ENCODE measurements at places on chromosomes 7 and 10.

DNA sequence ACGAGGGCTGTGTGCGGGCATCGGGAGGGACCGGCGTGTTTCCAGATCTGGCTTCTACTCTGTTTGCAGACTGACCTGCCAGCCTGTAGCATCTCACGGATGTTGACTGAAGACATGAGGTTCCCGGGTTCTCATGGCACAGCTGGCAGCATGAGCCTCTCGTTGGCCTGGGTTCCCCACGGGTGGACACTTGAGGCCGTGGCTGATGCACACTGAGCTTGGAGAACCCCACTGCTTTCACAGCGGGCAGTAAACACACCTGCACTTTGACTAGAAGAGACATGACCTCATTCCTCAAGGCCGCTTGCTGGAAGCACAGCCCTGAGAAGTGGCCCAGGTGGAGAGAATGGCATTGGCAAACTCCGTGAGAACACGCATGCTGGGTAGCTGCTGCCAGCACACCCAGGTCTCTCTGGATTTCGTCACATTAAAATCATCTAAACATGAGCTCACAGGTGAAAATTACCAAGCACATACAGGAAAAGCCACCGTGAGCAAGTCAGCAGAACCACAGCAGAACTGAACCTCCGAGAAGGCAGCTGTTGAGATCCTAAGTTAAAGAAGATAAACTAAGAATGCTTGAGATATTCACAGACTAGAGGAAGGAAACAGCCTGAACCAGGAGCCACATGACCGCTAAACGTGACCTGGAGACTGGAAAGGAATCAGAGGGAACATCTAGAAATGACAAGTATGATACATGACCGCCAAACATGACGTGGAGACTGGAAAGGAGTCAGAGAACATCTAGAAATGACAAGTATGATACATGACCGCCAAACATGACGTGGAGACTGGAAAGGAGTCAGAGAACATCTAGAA, 32.5 kb downstream of the BNIP3 start:
- DNase-seq: no peak

DNA sequence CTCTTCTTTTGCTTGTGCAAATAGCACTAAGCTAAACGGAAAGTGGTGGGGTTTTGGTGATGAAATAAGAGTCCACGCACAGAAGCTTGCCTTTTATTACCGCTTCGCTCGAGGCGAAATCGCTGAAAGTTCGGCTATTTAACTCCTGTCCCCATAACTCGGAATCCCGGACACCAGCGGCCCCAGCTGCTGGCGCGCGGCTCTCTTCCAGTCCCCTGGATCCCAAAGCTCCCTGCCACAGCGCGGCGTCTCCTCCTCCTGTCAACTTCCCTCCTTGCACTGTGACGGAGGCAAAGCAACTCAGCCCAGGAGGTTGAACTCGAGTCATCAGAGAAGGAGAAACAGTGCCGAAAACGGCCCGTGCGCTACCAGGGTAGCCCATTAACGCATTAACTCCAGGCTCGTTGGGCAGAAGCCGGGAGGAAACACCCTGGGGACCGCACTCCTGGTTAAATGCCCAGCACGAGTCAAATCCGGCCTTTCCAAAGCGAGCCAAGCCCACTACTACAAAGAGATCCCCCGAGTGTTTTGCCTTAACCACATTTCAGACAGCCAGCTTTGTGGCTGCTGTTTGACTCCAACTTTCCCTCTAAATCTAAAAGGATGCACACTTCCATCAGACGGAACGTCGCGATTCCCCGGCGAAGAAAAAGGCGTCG, 1.3 kb downstream of the SEMA3D start:
- DNase-seq: no peak

DNA sequence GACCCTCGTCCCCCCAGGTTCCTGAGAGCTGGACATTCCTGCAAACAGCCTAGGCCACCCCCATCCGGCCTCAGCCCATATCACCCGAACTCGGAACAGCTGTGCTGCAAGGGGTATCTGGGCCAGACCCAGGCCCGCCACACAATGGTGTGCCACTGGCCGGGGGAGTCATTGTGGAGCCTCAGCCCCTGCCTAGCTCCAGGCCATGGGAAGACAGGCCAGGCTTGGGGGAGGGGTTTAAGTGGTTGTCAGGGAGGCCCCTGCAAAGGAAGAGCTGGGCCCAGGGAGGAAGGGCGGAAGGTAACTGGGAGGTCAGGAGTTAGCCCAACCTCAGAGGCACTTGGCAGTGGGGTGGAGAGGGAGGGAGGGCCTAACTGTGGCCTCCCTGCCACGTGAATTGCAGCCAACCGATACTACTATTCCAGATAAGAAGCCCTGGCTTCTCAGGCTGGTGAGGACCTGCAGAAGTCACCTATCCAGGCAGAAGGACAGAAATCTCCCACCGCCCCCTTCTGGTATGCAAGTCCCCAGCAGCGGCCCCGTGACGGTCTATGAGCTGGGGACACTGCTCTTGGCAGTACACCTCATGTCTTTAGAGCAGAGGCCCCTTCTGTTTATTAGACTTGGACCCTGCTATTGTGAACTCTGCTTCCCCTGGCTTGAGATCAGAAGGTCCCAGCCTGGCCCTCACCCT, 26.8 kb downstream of the VSIR start:
- peak; percentile 47 for DNase-seq

- DNase-seq: no peak
Measured at GRCh38 chr10:122258136-122259074, 12.7 kb upstream of the BTBD16 start.

- DNase-seq: no peak
Measured at GRCh38 chr10:130897815-130898214, 413.7 kb downstream of the TCERG1L start.

GRCh38 chr7:38052786-38053185, 125.3 kb upstream of the STARD3NL start:
- no peak for DNase-seq

- DNase-seq: no peak
Measured at GRCh38 chr10:6347391-6347951, 144.7 kb downstream of the PFKFB3 start.

- DNase-seq: no peak
Measured at GRCh38 chr7:45687721-45688120, 113.6 kb downstream of the ADCY1 start.

DNA sequence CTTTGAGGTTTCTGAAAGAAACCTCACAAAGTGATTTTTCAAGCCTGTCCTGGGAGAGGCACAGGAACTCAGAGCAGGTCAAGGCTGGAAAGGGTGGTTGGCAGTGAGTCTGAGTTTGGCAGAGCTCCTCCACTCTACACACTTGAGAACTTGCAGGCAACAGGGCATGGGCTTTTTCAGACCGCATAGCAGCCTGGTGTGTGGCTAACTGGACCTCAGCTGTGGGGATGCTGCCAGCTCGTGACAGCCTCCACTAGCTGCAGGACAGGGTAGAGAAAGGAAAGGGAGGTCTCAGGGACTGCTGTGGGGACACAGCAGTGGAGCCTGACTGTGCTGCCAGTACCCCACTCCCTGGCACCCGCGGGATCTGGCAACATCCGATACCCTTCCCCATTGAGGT, 2.6 kb downstream of the CDHR1 start:
- DNase-seq: no peak

GRCh38 chr7:151493083-151493482, 26.6 kb downstream of the RHEB start:
- no peak for DNase-seq

DNA sequence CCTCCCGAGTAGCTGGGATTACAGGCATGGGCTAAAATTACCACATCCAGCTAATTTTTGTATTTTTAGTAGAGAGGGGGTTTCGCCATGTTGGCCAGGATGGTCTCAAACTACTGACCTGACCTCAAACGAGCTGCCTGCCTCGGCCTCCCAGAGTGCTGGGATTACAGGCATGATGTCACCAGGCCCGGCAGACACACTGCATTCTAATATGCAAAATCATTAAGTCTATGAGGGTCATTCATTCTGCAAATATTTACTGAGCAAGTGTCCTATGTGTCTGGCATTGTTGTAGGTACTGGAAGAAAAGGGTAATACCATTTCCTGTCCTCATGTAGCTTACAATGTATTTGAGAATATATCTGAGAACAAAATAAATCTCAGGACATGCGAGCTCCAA, 2.7 kb downstream of the PUS7 start:
- no peak for DNase-seq

DNA sequence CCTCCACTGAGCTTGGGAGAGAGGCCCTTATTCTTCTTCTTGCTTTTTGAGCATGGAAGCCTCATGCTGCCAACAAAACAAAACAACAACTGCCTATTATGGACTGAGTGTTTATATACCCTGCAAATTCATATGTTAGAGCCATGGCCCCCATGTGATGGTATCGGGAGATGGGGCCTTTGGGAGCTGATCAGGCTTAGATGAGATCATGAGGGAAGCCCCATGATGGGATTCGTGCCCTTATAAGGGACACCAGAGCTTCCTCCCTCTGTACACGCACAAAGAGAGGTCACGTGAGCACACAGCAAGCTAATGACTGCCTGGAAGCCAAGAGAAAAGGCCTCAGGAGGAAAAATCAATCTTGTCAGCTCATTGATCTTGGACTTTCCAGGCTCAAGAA, 235.0 kb downstream of the FANK1 start:
- DNase-seq: no peak

DNA sequence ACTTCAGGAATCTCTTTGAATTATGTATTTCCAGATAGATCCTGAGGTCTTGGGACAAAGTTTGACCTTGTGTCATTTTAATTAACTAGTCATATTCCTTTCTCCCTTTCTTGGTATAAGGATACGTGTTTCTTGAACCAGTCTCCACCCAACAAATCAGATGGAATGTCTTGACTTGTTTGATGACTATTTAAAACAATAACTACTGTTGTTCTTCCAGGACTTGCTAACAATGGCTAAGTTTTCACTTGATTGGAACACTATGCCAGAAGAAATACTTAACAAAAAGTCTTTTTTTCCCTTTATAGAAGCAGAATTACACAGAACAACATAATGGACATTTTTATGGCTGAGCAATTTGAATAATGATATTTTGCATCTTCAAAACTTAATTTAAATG, 43.0 kb upstream of the WIPF3 start:
- DNase-seq: no peak

DNA sequence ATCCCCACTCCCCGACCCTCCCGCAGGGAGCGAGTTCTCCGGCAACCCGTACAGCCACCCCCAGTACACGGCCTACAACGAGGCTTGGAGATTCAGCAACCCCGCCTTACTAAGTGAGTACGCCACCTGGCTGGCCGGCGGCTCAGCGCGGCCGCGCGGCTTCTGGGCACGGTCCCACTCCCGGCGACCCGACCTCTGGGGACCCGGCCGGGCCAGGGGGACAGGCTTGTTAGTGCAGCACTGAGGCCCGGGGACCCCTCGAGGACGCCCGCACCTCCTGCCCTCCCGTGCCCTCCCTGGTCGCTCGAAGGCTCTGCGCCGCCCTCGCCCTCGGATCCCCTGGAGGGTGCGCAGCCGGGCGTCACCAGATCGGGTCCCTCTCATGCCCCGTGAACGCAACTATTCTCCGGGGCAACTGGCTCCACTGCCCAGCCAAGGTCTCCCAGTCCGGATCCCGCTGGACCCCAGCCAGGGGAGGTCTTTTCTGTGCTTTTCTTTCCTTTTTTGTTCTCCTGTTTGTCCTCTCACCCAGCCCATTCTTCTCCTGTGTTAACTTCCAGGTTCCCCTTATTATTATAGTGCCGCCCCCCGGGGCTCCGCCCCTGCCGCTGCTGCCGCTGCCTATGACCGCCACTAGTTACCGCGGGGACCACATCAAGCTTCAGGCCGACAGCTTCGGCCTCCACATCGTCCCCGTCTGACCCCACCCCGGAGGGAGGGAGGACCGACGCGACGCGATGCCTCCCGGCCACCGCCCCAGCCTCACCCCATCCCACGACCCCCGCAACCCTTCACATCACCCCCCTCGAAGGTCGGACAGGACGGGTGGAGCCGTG, 81.8 kb downstream of the PAX2 start:
- DNase-seq: no peak

DNA sequence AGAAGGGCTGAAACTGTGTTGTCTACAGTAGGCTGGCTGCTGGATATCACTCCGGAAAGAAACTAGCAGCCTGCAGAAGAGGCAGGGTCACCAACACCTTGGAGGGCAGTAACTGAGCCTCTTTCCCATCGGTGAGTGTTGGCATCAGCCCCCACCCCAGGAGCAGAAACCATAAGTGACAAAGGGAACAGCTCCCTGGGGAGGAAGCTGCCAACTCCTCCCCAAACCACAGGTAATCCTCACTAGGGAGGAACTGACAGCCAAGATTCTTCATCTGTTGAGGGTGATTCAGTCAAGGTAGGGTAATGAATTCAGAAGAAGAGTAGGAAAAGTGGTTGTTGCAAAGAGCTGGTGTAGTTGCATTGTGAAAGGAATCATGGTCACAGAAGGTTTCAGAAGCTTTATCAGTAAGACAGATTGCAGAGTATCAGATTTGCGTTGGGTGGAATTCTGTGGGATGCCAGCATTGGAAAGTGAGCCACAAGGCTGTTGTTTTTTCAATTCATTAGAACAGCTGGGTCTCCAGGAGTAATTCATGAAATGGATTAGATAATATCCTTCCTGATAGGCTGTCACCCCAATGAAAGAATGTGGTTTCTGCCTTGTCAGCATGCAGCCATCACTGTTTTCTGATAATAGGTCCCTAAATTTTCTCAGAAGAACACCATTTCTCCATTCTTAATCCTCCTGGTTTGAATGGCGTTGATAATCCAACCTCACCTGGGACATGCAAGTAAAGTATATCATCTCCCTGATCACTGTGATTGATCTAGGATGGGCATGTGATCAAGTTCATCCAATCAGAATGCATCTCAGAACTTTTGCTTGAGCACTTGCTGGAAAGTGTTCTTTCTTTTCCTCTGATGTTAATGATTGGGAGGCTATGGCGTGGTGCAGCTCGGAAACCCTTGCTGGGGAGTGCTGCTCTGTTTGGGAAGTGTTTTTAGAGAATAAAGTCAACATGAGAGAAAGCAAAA, 75.0 kb upstream of the CTBP2 start:
- DNase-seq: no peak

Data from HepG2 (cell line).